ENCODE measurements at places on chromosomes 5 and 9.

GRCh38 chr9:126861707-126862103, 1.3 kb downstream of the ZBTB34 start:
- no peak for DNase-seq

DNA sequence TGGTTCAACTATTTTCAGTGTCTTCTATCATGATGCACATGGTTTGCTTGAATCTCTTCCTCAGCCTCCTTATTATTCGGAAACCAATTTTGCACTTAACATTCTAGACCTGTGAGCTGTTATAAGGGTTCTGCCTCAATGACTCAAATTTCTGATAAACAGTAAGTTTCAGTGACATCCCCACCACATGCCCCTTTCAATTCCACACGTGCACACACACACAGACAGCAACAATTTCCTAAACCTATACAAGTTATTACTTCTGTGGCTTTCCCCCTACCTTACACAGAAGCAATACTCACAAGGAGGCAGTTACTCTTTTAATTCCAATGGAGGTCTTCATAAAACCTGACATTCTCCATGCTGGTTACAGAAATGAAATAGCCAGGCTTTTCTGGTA, 102.4 kb downstream of the ELAVL2 start:
- DNase-seq = no peak

DNA sequence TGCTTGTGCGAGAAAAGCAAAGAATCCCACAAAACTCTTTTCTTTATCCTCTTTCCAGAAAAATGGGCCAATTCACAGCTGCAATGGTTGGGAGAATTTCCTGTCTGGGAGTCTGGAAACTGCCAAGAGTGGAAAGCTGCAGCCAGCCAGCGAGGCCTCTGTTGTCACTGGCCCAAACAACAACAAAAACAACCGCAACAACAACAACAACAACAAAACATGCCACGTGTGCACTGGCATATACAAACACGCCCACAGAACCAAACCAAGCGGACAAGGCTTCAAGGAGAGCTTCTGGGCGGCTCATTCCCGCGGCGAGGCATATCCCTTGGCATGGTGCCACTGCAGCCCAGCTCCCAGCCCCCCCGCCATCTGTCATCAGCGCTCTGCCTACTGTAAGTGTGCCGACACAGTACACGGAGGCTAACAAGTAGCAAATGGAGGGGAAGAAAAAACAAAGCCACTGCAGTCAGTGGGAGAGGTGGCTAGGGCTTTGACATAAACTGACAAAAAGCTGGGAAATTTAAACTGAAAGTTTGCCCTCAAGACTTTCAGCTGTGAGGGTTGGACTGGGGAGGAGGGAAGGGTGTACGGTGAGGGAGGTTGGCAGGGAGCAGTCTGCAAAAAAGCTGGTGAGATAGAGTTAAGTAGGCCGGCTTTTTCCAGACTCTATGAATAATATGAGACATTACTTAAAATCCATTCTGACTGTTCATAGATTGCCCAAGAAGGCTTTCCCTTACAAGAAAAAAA, 165.0 kb upstream of the ZNF462 start:
- DNase-seq = peak; percentile 60

DNA sequence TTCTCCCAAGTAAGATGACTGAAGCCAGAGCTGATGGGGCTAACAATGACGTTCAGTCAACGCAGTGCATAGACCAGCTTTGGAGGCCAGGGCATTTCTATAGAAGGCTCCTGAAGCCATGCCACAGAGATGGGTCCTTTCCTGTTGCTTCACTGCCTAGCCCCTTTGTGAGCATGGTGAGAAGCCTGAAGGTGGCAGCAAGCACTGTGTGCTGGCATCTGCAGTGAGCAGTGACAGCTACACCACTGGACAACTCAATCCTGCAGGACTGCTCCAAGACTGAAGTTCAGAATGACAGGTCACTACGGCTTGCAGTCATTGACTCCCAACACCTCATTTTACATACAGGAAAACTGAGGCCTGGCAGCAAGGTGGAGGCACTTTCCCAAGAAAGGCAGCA, 229.0 kb downstream of the TSSK1B start:
- DNase-seq = no peak

DNA sequence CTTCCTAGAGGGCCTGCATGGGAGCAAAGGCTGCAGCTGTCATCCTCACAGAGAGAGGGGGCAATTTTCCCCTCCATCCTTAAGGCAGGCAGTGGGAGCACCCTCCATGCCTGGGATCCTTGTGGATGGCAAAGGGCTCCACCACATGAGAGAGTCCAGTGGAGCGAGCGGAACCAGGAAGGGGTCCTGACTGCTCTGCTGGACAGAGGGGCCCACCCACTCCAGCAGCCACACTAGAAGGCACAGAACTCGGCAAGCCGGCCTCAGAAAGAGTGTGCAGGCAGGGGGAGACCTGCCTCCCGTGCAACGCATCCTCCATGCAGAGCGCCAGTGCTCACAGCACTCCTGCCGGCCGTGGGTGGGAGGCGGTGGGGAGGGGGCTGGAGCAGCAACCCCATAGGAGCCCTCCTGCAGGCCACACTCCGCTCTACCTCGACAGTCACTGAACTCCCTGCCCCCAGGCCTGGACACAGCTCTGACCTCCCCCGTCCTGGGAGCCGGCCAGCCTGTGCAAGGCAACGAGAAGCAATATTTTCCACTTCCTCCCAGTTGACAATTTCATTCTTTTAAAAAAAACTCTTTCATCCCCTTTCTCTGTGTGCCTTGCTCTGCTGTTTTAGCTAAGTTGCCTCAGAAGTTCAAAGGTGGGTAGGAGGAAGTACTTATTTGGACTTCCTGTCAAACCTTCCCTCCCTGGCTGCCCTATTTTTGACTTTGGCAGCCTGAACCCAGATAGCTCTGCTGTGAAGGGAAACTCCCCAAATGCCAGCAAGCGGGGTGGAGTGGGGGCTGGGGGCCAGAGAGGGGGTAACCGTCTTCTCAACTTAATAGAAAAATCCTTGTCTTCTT, 5.3 kb upstream of the LCP2 start:
- no peak for DNase-seq

DNA sequence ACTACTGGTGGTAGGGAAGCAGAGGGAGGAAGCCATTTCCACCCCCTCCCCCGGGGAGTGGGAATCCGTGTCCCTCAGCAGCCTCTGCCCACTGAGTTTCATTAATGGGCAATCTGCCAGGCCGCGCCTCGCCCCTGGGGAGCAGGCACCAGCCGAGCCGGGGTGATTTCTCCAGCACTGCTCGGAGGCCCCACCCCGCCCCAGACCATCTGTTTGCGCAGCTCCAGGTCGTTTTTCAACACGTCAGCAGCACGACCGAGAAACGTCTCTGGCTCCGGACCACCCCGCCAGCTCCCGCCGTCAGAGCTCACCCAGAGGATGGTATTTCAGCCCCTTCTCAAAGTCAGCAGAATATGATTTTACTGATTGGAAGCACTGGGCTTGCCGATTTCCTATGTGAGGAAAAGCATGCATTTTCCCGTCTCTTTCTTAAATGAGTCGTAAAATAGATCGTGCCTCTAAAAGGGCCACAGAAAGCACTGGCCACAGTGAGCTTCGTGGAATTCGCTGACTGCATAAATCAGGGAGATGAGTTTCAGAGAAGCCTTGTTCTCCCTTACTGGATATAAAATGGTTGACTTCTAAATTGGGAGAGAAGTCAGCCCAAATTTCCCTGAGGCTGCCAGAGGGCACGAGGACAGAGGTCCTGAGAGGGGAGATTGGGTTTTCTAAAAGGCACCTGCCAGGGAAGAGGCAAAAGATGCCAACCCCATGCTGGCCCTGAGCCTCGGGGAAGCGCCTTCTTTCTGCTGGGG, 47.0 kb downstream of the OLFM1 start:
- no peak for DNase-seq

DNA sequence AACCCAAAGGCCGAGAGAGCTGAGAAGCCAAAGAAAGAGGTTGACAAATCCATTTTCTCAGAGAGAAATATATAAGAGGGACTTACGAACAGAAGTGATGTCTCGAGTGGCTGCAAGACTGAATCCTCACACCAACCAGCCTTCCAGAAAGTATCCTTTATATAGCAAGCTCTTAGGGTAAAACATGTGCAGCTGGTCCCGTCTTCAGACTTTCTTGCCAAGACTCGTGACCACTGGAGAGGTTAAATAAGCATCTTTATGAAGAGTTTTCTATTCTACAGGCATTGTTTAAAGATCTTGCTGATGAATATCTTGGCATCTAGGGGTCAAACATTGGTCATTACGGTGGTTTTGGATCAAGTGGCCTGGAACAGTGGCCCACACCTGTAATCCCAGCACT, 16.9 kb upstream of the SLC22A4 start:
- no peak for DNase-seq

GRCh38 chr9:124857533-124858162, 4.1 kb downstream of the RPL35 start:
- no peak for DNase-seq

GRCh38 chr9:126532951-126533925, 80.5 kb upstream of the LMX1B start:
- no peak for DNase-seq

GRCh38 chr9:36900136-36900855, 133.8 kb downstream of the PAX5 start:
- DNase-seq = no peak

DNA sequence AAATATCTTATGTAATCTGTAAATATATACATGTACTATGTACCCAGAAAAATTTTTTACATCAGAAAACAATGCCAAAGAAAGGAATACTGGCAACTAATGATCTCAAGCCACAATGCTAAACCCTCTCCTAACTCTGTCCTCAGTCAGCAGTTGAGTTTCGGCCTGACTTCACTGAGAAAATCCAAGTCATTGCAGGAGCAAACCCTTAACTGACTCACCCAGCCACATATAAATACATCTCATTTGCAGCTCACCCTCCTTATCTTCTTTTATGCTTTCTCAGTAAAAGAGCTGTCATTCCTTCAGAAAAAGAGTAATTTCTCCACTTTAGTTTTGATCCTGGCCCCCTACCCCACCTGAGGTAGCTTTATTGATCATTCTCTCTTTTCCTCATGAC, 46.1 kb upstream of the TMED7 start:
- DNase-seq = no peak

DNA sequence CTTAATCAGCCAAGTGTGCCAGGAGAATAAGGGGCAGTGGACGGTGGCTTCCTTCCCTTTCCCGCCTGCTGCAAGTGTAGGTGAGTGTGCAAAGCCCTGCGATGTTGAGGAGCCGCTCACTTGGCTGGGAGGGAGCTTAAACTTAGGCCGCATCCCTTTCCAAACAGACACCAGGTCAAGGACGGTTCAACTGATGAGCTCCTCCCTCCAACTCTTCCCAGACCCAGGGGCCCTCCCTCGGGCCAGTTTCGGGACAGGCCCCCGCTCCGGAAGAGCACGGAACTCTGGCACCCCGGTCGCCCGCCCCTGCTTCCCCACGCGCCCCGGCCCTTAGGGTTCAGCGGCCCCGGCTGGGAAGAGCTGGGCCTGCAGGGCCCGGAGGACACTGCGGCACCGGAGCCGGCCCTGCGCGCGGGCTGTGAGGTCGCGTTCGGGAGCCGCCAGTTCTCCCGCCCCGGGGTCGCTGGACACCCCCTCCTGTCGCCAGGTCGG, 481 bp downstream of the MRPL36 start:
- no peak for DNase-seq

GRCh38 chr5:57804007-57804444, 321.4 kb upstream of the ACTBL2 start:
- no peak for DNase-seq

GRCh38 chr5:95281226-95281625, 3.7 kb downstream of the MCTP1 start:
- no peak for DNase-seq

DNA sequence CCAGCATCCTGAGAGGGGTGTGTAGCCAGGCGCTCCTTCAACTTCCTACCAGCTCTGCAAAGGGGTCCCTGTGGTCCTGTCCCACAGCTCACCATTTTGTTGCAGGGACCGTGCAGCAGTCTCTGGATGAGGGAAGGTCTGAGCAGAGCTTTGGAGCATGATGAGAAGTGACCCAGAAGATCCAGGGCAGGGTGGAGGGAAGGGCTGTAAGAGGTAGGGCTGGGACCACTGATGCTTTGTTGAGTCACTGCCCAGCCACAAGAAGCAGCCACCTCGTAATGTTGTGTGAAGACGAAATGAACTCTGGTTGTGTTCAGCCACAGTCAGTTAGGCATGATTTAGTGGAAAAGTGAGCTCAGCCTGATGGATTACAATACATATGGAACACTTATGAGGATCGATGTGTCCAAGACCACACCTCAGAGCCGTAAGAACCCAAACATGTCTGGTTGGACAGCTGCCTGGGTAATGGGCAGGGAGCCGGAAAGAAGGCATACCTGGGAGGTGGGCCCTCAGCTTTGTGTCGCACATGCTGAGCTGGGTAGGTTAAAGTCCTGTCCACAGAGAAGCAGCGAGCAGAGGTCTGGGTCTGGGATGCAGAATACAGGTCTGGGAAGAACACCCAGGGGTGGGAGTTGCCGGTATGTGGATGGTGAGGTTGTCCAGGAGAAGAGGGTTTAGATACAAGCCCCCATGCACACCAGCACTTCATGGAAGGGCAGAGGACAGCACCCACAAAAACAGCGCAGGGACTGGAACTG, 250.1 kb downstream of the GADD45G start:
- no peak for DNase-seq

DNA sequence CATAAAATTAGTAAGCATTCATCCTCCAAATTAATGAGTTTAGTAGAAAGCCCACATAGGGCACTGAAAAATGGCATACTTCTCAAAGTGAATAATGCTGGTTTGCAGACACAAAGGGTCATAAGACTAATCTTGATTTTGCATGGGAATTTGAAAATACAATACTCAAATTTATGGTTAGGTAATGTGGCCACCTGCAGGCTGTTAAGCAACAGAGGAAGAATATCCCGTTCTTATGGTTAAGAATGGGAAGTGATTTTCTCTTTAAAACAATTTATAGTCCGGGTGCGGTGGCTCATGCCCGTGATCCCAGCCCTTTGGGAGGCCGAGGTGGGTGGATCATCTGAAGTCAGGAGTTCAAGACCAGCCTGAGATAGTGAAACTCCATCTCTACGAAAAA, 9.4 kb upstream of the PLCXD3 start:
- DNase-seq = no peak
